ENCODE measurements at places on chromosomes 2 and 18.

DNA sequence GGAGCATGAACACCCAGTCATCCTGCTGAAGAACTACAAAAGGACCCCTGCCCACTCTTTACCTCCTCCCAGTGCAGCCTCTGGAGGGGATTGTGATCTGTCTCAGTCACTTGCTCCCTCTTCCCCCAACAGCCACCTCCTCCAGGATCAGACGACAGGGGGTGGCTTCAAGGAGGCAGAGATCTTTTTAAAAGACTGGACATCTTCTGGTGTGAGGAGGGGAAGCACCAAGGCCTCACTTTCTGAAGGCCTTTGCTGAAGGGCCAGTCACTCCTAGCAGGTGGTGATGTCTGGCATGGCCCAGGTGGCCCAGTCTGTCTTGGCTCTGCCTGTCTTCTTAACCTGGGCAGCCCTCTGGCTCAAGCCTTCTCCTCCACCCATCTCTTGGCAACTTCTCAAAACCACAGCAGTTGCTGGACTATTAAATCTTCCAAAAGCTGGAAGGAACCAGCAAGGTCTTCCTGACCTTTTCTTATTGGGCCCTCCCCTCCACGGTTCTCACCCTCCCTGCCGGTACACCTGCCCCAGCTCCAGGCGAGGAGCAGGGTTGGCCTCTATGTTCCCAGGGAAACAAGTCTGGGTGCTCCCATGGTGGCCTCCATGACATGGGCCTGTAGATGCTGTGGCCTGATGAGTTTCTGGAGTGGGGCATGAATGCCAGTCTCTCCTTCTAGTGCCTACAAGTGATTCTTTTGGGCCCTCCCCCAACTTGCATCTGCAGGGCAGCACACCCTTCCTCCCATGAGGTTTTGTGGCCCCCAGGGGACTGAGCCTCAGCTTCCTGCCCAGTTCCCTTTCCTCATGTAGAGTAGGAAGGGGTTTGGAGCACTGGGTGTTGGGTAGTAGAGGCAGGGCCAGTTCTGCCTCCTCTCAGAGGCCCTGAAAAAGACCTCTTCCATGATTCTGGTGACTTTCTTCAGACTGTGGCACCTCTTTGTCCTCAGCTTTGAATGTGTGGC is 5.0 kb upstream of the ATP6V1B1 start:
- no peak for DNase-seq

- no peak for DNase-seq
These were observed 549.9 kb downstream of the XIRP2 start for GRCh38 chr2:167438206-167438605.

DNA sequence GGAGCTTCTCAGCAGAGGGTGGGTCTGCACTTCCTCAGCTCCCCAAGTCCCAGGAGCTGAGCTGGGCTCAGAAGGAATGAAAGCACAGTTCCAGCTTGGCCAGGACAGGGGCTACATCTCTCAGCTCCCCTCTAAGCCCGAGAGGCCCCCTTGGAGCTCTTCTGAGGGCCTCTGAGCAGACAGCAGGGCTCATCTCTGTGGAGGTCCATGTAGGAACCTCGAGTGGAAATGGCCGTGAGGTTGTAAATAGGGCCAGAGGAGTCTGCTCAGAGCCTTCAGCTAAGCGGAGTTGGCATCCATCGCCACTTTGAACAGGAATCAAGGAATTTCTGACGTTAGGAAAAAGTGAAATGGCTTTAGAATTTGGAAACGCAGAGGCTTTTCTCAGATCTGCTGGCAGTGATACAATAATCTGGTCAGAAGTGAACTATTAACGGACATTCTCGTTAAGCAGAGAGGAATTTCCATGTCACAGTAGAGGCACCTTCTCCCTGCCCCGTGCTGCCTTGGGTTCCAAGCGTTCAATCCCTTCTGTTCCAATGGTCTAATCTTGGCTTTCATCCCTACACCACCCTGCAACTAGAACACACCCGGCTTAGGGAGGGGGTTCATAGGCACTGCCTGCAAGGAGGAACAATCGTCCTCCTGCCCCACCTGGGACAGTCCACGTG is 213.9 kb downstream of the NDUFA10 start:
- DNase-seq: no peak

GRCh38 chr2:63849381-63850203 is 7.9 kb downstream of the UGP2 start:
- DNase-seq: no peak
